ENCODE measurements at places on chromosomes 1 and 21. TPM values are rescaled to one million over a fixed set of nuclear protein-coding genes. Genes with fewer than 3 reads are reported as not detected.

DNA sequence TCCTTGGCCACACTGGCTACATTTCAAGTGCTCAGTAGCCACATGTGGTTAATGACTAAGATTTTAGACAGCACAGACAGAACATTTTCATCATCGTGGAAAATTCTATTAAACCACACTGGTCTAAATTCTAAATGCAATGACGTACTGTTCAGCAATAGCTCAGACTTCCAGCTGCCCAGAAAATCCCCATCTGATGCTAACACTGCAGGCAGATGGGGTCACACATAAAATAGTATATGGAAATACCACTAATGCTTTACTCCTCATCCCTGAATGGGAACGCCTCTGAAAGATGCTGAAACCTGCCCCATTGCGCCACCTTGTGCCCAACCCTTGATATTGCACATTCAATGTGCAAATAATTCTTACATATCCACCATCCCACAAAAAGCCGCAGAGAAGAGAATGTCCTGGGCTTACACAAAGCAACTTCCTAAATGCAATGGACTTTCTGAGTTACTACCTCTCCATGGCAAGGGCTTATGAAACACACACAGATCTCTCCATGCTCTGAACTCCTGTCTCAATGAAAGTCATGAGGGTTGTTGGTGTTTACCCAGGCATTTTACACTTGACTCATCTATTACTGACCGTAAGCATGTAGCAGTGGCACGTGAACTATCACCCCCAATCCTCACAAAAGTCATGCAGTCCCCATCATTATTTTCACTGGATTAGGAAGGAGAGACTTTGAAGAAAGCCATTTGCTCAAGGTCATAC lies 20.3 kb upstream of the SLC5A9 start:
- no peak for DNase-seq

DNA sequence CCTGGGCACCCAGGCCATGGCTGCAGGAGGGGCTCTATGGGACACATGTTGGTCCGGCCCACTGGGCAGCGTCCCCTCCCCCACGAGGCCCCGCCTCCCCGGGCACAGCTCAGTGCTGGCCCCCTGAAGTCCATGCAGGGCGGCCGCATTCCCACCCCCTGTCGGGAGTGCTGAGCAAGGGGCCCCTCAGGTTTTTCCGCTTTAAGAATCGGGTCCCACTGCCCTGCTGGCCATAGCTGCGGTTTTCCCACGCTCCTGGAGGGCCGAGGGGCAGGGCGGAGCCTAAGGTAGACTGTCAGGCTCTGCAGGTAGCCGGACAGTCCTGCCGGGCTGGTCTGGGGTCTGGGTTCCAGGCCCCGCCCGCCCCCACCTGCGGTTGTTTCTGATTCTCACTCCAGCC lies 43.5 kb upstream of the CCDC27 start:
- no peak for DNase-seq

GRCh38 chr1:50704126-50704525 lies 255.9 kb downstream of the FAF1 start:
- DNase-seq: peak; percentile 7

- no peak for DNase-seq
Observed at GRCh38 chr1:42096554-42096953, 56.7 kb upstream of the GUCA2B start.

GRCh38 chr1:205565799-205566198 lies 61.3 kb downstream of the CDK18 start:
- DNase-seq: no peak

DNA sequence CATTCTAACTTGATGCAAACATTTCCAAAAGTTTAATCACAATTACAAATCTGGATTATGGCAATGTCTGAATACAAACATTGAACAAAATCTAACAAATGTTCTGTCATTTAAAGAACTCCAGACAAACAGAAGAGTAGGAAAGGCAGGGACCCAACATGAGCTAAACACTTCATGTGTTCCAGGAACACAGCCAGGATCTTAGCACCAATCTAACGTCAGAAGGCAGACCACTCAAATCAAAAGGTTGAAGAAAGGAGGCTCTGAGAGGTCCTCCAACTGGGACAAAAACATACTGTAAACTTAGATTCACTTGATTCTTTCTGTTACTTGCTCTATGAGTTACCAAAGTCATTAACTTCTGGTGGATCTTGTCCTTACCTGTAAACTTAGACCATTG lies 374.0 kb downstream of the NEGR1 start:
- no peak for DNase-seq

The CRYAA gene
- polyA plus RNA-seq: not detected

The DPH5 gene
- polyA plus RNA-seq: 62.4 TPM
